A549 treated with CORT108297 at 1 μM for 4 hours (cell line): ENCODE measurements at places on chromosomes 4 and X. TPM values are rescaled to one million over a fixed set of nuclear protein-coding genes. Genes with fewer than 3 reads are reported as not detected.

Gene XPNPEP2
- not detected in 5 replicates for total RNA-seq

Gene FRAS1
- total RNA-seq, result 1.8 to 3.0 TPM (median 2.8 TPM) in 5 replicates

Gene TBCK
- 1.9 to 3.3 TPM (median 2.9 TPM) in 5 replicates for total RNA-seq

Gene SPACA5
- not detected in 5 replicates for total RNA-seq

Gene CT83
- total RNA-seq, result not detected in 5 replicates

Gene DMD
- total RNA-seq, result 0.03 to 0.06 TPM (median 0.03 TPM) in 3 of 5 replicates, not detected in the others

Gene LEF1
- 0.17 TPM in 1 of 5 replicates, not detected in the others for total RNA-seq

Gene MAGEB2
- total RNA-seq, result not detected in 5 replicates

Gene C1QTNF7
- total RNA-seq, result not detected in 5 replicates

Gene AFM
- not detected in 5 replicates for total RNA-seq

Gene NOA1
- 14.0 to 17.5 TPM (median 16.5 TPM) in 5 replicates for total RNA-seq

Gene CXCL11
- total RNA-seq, result 0.09 to 0.51 TPM (median 0.18 TPM) in 5 replicates

Gene VEGFC
- total RNA-seq, result 14.7 to 17.1 TPM (median 15.2 TPM) in 5 replicates

Gene SOWAHD
- total RNA-seq, result 0.08 to 0.21 TPM (median 0.12 TPM) in 4 of 5 replicates, not detected in the other

Gene P2RY10
- total RNA-seq, result not detected in 5 replicates

Gene MAGEC1
- 0.02 to 0.03 TPM (median 0.03 TPM) in 3 of 5 replicates, not detected in the others for total RNA-seq

Gene GAGE12H
- not detected in 5 replicates for total RNA-seq

Gene CLTRN
- total RNA-seq, result 0.92 to 1.4 TPM (median 1.0 TPM) in 5 replicates

Gene GLOD5
- total RNA-seq, result not detected in 5 replicates

Gene OPRPN
- not detected in 5 replicates for total RNA-seq

Gene MXRA5
- total RNA-seq, result not detected in 5 replicates

Gene UCP1
- 0.07 TPM in 1 of 5 replicates, not detected in the others for total RNA-seq

Gene CPLX1
- 0.38 to 0.86 TPM (median 0.60 TPM) in 5 replicates for total RNA-seq

Gene TMSB15A
- 0.40 to 1.4 TPM (median 0.73 TPM) in 5 replicates for total RNA-seq

Gene GAGE12J
- total RNA-seq, result not detected in 5 replicates

Gene ARAP2
- 0.35 to 0.93 TPM (median 0.42 TPM) in 5 replicates for total RNA-seq

Gene SMARCA5
- total RNA-seq, result 20.7 to 27.1 TPM (median 21.0 TPM) in 5 replicates

Gene MMAA
- total RNA-seq, result 1.3 to 1.6 TPM (median 1.3 TPM) in 5 replicates

Gene MAN2B2
- 8.2 to 10.6 TPM (median 9.6 TPM) in 5 replicates for total RNA-seq

Gene PRICKLE3
- total RNA-seq, result 15.1 to 22.0 TPM (median 20.1 TPM) in 5 replicates

Gene GLRA3
- total RNA-seq, result not detected in 5 replicates

Gene NPY2R
- total RNA-seq, result 0.02 to 0.06 TPM (median 0.03 TPM) in 5 replicates

Gene TMEM271
- not detected in 5 replicates for total RNA-seq

Gene SCRG1
- not detected in 5 replicates for total RNA-seq

Gene CDKL5
- 4.4 to 7.5 TPM (median 4.9 TPM) in 5 replicates for total RNA-seq

Gene ATP2B3
- 0.05 to 0.25 TPM (median 0.17 TPM) in 5 replicates for total RNA-seq

Gene SLC10A4
- total RNA-seq, result 4.7 to 8.0 TPM (median 7.8 TPM) in 5 replicates

Gene CLDN22
- total RNA-seq, result not detected in 5 replicates

Gene ANXA3
- total RNA-seq, result 53.7 to 73.0 TPM (median 55.3 TPM) in 5 replicates

Gene H2BW2
- total RNA-seq, result not detected in 5 replicates

Gene POU3F4
- total RNA-seq, result not detected in 5 replicates

Gene HMGN5
- 2.2 to 4.3 TPM (median 2.3 TPM) in 5 replicates for total RNA-seq

Gene FATE1
- not detected in 5 replicates for total RNA-seq

Gene FHDC1
- total RNA-seq, result 0.35 to 0.54 TPM (median 0.44 TPM) in 5 replicates

Gene MAML3
- total RNA-seq, result 10.1 to 14.1 TPM (median 12.5 TPM) in 5 replicates

Gene NLRP2B
- total RNA-seq, result not detected in 5 replicates
